ENCODE measurements at places on chromosomes 3 and 15.

DNA sequence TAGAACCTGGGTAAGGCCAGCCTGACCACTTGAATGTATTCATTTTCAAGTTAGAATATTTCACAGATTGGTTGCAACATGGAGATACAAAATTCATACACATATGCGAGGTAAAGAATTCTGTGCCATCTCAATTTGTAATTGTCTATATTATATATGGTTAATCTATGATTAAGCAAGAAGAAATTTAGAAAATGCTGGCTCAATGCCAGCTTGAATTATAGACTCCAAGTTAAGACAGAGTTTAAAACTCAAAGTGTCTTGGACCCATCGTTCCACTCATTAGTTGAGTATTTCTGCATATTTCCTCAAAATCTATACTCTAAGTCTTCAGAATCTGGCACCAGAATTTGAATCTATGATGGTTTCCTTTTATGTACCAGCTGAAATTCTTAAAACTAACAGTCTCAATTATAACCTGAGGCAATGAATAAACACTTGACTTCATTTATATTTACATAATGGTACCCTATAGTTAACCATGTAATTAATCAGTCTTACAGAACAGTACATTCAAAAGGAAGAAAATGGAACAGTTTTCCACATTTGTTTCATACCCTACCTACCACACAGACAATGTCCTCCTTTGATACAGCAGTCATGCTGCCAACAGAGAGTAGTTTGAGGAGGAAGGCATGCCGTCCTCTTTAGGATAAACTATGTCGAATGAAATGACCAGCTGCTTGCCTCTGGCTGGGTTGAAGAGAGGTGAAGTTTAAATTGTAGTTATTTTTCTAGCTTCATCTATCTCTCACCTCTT is 95.7 kb downstream of the CD47 start:
- no peak for DNase-seq

DNA sequence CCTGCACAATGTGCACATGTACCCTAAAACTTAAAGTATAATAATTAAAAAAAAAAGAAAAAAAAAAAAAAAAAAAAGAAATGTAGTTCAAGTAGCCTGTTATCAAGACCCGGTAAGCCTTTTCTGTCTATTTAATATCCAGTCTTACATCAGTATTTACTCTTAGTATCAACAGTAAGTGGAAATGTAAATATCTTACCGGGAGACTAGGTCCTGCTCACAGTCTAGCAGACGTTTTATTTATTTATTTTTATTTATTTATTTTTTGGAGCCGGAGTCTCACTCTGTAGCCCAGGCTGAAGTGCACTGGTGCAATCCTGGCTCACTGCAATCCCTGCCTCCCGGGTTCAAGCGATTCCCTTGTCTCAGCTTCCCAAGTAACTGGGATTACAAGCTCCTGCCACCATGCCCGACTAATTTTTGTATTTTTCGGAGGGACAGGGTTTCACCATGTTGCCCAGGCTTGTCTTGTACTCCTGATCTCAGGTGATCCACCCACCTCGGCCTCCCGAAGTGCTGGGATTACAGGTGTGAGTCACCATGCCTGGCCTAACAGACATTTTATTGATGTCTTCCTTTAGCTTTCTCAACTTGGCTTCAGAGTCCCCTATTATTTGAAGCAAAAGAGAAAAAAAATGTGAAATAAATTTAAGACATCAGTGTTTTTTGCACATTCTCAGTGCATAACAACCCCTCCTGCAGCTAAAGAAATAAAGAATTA is 19.9 kb downstream of the C2CD4B start:
- no peak for DNase-seq

- DNase-seq, result peak; percentile 1
These were observed 140.1 kb upstream of the TMEM108 start for GRCh38 chr3:132898141-132898540.

DNA sequence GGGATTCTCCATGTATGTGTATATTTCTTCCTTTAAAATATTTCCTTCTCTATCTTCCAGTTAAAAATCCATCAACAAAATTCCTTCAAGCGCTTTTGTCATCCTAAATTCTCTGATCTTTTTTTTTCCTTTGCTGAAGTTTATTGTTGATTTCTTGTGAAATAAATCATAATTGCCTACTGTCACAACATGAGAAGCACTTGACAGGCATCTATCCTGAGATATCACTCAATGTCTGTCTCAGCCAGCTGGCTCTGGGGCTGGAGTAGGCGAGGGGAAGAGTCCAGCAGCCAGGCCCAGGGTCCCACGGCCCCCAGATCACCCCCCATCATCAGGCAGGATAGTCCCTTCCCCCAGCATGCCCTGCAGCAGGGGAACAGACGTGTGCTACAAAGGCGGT is 109.0 kb upstream of the TLE3 start:
- no peak for DNase-seq

DNA sequence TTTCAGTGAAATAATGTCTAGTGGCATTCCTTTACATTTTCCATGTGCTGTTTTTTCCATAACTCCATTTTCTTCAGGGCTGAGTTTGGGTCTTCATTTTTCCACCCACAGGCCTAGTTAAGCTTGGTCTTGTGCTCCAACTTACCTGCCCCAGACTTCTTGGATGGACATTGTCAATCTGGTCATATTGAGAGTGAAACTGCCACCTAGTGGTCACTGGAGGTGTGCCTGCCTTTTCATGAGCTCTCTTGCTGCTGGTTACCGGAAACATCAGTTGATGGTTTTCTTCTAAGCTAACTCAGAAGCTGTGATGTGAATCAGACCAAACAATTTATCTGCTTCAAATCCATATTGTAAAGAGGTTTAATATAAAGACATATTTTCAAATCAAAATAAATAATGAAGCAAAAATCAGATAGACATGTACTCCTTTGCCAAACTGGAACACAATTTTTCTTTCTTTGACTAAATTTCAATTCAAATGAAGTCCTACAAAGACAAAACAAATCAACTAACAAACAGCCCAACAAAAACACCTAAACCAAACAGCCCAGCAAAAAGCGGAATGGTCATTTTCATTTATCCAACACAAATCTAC is 135.1 kb upstream of the RASGRP1 start:
- DNase-seq, result no peak

DNA sequence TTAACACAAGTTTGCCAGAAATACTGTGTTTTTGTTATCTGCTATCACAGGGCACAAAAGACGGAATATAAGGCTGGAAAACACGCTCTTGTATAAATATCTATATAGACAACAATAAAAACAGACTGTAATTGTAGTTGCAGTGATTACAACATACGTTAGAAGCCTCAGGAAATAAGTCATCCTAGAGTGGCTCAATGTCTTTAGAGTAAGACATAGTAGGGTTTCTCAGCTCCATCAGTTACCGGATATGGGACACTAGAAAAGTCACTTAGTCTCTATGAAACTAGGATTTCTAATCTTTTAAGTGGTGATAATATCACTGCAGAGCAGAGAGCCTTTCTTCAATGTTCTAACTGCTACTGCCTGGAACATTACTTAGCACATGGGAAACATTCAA is 208.8 kb downstream of the STAG1 start:
- no peak for DNase-seq

GRCh38 chr3:86961297-86961696 is 29.7 kb downstream of the VGLL3 start:
- no peak for DNase-seq

DNA sequence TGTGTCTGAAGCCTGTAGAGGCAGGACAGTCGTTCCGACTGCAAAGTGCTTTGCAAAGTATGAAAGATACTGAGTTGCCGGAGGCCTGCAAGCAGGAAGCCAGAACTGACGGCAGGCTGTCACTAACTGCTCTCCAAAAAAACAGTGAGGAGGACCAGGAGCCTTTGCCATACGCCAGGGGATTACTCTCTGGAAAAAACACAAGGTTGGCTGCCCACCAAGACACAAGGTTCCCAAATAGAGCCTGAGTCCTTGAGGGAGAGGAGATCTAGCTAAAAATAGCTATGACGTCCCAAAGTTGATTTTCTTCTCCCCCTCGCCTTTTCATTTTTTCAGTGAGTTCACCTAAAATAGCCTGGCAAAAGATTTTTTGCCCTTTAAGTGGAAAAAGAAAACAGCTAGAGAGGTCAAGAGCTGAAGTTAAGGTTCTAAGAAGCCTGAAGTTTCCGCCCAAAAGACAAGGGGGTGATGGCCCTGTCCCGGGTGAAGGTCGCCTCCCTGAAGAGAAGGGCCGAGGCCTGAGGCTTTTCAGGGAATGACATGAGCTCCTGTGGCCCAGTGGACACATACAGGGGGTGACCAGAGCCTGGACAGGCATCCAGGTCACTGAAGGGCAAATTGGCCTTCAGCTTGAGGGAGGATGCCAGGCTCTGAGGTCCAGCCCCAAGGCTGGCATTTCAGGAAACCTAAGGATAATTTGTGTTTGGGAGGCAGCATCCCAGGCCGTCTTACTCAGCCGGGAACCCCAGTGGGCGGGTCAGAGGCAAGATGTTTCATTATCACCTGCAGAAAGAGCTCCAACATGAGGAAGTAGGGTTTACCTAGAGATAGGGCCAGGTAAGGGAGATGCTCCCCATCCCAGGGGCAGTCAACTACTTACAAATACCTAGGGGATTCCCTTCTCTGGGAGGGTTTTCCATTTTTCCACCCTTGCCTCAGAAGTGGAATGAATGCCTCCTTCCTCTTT is 44.9 kb upstream of the DGKG start:
- no peak for DNase-seq

GRCh38 chr15:74235962-74236361 is at the start of gene CCDC33:
Gene CCDC33 (plus strand): TSS chr15:74236326. CDS start chr15:74236720, 394 bp downstream.
- no peak for DNase-seq

DNA sequence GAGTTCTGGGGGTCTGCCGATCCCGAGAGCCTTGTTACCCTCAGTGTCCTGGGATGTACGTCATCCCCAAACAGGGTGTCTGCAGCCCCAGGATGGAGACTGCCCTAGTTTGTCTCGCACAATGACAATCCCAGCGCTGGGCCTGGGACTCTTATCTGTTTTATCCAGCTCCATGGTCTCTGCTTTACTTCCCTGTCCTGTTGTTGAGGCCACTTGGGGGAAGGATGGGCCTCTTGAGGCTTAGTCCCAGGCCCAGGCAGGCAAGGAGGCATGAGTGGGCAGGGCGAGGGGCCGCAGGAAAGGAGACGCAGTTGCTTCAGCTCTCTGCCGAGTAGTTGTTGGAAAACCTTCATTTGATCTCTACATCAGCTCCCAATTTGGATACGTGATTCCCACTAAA is 17.4 kb downstream of the SMAD6 start:
- no peak for DNase-seq

DNA sequence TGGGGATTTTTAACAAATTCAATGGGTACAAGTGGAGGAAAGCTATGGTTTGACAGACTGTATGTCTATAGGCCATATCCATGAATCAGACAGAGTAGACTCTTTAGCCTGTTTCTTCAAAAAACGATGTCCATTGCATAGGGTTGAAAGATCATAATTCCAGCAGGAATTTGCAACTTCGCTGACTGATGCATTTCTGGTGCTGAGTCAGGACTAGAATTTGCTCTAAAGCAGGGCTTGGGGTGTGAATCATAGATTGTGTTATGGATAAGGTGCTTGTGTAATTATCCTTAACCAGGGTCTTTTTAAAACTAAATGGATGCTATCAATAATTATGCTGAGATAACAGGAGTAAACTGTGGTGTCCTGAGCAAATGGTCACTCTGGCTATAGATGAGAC is 200.4 kb upstream of the TBC1D5 start:
- DNase-seq, result no peak

DNA sequence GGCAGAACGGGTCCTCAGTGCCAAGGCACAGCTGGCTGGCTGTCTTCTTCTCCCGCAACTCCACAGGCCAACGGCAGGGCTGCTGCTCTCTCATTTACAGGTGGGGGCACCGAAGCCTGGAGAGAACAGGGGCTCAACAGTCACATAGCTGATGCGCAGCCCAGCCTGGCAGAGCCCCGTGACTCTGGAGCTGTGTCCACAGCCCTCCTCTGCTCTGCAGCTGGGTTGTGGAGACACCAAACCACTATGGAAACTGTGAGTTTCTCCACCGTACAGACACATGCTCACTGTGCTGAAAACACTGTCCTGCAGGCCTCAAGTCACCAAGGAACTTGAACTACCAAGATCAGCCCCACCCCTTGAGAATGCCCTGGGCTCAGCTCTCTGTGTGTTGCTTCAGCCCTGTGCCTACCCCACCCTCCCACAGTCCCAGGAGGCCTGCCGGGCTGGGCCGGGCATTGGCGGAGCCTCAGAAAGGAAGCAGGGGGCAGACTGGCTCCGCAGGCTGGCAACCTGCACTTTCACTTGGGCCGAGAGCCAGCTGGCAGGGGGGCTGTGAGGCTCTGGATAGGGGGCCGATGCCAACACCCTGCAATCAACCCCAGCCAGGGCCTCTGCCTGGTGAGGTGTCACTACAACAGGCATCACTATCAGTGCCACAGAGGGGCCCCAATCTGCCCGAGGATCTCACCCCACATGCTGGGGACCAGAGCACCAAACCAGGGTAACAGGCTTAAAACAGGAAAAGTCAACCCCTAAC is 113.7 kb upstream of the RPL32 start:
- DNase-seq, result peak; percentile 42

DNA sequence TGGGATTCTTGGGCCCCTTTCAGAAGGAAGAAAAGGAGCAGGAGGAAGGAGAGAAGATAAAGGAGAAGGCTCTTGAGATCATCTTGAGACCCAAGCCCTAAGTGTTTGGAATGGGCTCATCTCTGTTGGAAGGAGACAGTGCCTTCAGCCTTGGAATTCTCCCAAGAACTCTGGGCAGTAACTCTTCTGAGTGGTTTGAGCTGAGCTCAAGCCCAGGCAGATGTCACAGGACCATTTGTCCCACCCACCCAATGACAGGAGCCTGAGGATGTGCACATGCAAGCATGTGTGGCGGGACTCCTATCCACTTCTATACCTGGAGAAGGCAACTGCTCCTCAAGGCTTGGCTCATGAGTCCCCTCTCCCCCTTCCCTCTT is 14.6 kb upstream of the TMEM40 start:
- DNase-seq, result no peak

DNA sequence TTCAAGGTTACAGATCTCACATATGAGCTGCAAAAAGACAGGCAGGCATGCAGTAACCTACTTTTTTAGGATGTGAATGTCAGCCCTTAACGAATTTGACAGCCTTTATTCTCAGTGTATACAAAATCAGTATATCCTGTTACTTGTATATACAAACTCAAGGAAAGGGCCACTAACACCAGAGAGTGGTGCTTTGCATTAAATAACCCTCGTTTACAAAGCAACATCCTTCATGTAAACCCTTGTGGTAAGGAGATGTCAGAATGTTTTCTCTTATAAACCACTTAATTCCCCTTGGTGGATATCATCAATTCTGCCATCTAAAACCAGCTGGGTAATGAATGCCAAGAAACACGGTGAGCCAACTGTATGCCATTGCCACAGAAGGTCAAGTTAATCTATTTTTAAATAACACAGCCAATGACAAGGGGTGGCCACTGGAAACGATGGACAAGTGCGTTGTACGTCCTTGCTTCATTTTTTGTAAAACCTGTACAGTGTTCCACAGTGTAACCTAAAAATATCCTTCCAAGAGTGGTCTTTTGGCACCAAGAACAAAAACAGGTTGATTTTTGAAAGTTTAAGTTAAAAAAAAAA is 7.5 kb downstream of the MAGI1 start:
- DNase-seq, result no peak

- DNase-seq, result peak; percentile 56
These were observed 228.8 kb upstream of the BHLHE40 start for GRCh38 chr3:4750306-4750968.

- no peak for DNase-seq
These were observed 213.0 kb downstream of the PTPRG start for GRCh38 chr3:61774279-61774890.
